ENCODE measurements at places on chromosomes 4 and X. TPM values are rescaled to one million over a fixed set of nuclear protein-coding genes. Genes with fewer than 3 reads are reported as not detected.

GRCh38 chr4:140256941-140257340 lies 103.0 kb upstream of the MAML3 start:
- no peaks in the 10 kb centered on the region for H3K36me3 ChIP-seq
- H3K4me1 ChIP-seq, result peaks cover 21% of the 10 kb centered on the region

- no peaks in the 10 kb centered on the region for H3K4me1 ChIP-seq
- no peak overlapping the region for H3K4me3 ChIP-seq
- H3K27ac ChIP-seq, result no peak overlapping the region
- H3K36me3 ChIP-seq, result no peaks in the 10 kb centered on the region
- no peaks in the 10 kb centered on the region for H3K27me3 ChIP-seq
These were observed 34.7 kb downstream of the RLIM start for GRCh38 chrX:74579597-74580198.

DNA sequence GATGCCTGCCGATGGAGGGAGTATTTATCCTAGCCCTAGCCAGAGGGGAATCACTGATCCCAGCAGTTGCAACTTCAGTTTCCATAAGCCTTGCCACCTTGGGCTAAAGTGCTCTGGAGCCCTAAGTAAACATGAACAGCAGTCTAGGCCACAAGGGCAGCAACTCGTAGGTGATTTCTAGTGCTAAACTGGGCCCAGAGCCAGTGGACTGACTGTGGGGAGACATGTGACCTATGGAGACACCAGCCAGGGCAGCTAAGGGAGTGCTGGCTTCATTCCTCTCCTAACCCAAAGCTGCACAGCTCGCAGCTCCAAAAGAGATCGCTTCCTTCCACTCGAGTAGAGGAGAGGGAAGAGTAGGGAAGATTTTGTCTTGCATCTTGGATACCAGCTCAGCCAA lies 120.8 kb upstream of the MAGEA10 start:
- no peak overlapping the region for H3K4me3 ChIP-seq
- no peaks in the 10 kb centered on the region for H3K27me3 ChIP-seq
- H3K36me3 ChIP-seq, result no peaks in the 10 kb centered on the region
- no peaks in the 10 kb centered on the region for H3K4me1 ChIP-seq
- no peak for DNase-seq

CDKL5 gene
- 9.1 TPM for total RNA-seq

DNA sequence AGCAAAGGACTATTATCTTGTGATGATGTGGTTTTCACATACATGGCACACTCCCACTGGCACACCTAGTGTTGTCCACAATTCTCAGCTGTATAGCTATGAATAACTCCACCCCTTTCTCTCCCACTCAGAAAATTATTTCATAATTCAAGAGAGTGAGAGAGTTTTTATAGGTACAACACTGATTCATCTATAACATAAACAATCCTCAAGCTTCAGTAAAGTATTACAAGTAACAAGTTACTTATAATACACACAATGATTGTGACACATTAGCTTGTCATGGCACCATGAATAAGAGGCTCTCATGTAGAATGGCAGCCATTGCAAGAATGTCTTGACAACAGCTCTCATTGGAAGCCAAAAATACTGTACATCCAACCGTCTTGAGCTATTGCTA lies 43.9 kb downstream of the RAB40A start:
- H3K36me3 ChIP-seq, result no peaks in the 10 kb centered on the region
- H3K27me3 ChIP-seq, result no peaks in the 10 kb centered on the region
- H3K27ac ChIP-seq, result no peak overlapping the region
- DNase-seq, result no peak
- H3K4me1 ChIP-seq, result no peaks in the 10 kb centered on the region

DNA sequence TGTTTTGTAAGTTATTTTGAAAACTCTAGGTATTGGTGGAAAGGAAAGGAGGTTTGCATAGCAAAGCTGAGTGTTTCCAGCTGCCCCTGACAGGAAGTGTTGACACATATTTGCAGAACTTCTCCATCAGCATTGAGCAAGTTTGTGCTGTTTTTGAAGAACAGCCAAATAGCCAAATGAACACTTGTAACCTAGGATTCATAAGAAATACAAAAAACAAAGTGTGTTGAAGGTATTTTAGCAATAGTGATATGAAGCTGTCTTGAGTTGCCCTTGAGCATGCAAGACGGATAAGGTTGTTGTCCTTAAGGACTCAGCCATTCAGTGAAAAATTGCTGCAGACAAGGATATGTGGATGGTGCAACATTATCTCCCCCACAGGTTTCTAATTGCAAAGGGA lies 68.3 kb upstream of the PGM2 start:
- DNase-seq, result no peak
- peaks cover 10% of the 10 kb centered on the region for H3K4me1 ChIP-seq
- H3K27me3 ChIP-seq, result no peaks in the 10 kb centered on the region
- H3K36me3 ChIP-seq, result no peaks in the 10 kb centered on the region
- no peak overlapping the region for H3K4me3 ChIP-seq

- no peak overlapping the region for H3K27ac ChIP-seq
- no peak overlapping the region for H3K4me3 ChIP-seq
- H3K27me3 ChIP-seq, result no peaks in the 10 kb centered on the region
- peaks cover 14% of the 10 kb centered on the region for H3K4me1 ChIP-seq
- no peaks in the 10 kb centered on the region for H3K36me3 ChIP-seq
These were observed 203.4 kb downstream of the MAML3 start for GRCh38 chr4:139950568-139950967.

ARSH gene
- not detected for total RNA-seq

DNA sequence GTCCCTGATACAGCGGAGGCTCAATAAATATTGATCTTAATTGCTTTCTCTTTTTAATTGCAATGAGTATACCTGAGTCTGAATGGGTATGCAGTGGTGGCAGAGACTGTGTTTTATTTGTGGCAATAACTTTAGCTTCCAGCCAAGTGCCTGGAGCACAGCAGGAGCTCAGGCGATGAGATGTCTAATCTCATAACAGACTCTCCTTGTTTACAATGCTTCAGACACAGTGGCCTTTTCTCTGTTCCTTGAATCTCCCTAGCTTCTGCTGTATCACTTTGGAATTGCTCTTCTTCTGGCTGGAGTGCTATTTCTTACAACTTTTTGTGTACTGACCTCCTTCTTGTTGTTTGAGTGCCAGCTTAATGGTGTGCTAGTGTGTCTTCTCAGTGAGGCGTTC lies 91.5 kb upstream of the UNC5C start:
- no peaks in the 10 kb centered on the region for H3K4me1 ChIP-seq
- DNase-seq, result no peak
- no peaks in the 10 kb centered on the region for H3K27me3 ChIP-seq
- no peaks in the 10 kb centered on the region for H3K36me3 ChIP-seq

KLHL4 gene
- 0.25 TPM for total RNA-seq

TNMD gene
- not detected for total RNA-seq

DNA sequence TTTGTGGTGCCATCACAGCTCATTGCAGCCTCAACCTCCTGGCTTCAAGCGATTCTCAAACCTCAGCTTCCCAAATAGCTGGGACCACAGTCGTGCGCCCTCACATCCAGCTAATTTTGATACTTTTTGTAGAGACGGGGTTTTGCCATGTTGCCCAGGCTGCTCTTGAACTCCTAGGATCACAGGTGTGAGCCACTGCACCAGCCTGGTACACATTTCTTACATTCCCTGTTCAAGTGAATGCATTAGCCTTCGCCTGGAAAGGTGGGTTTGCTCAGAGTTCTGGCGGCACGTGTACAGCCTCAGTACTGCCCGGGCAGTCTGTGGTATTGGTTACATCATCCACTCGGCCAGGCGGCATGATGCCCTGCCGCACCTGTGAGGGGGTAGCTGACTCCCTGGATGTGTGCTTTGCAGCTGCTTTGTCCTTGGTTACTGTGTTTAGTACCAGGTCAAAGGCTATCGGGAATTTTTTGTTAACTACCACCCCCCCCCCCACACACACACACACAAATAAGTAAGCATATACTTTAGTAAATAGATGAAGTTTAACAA lies 57.1 kb downstream of the TNIP2 start:
- H3K4me3 ChIP-seq, result no peak overlapping the region
- no peak for DNase-seq
- no peaks in the 10 kb centered on the region for H3K4me1 ChIP-seq
- H3K27me3 ChIP-seq, result no peaks in the 10 kb centered on the region
- no peak overlapping the region for H3K27ac ChIP-seq

DNA sequence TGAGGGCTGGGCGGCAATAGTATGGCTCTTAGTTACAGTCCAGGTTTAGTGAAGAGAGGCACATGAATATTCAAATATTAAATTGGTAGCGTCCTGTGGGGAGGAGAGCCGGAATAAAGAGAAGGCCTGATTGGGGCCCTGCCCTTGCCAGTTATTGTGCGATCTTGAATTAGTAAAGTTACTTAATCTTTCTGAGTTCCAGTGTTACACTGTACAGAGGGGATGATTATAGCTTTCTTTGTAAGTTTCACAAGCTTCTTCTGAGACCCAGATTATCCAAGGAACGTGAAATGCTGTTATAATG lies 1.2 kb downstream of the METAP1 start:
- no peaks in the 10 kb centered on the region for H3K27me3 ChIP-seq
- DNase-seq, result no peak
- H3K27ac ChIP-seq, result peak overlapping the region; percentile 93
- H3K4me3 ChIP-seq, result peak overlapping the region; percentile 99
- H3K4me1 ChIP-seq, result peaks cover 35% of the 10 kb centered on the region
- H3K36me3 ChIP-seq, result no peaks in the 10 kb centered on the region

FHIP1A gene
- total RNA-seq, result 20.4 TPM

SH3D19 gene
- 86.4 TPM for total RNA-seq

PIN4 gene
- total RNA-seq, result 12.0 TPM

DNA sequence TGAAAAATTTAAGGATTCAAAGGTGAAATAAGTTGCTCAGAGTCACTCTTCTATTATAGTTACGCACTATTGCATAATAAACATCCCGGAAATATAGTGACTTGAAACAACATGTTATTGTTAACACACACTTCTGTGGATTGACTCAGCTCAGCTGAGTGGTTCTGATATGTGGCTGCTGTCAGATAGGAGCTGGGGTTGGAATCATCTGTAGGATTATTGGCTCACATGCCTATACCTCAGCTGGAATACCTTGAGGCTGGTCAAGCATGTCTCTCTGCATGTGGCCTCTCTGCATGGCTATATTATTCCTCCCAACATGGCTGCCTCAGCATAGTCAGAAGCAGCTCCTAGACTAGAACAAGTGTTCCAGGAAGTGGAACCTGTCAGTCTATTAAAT lies 486.7 kb upstream of the MAGEB2 start:
- H3K27ac ChIP-seq, result no peak overlapping the region
- no peaks in the 10 kb centered on the region for H3K27me3 ChIP-seq
- no peak for DNase-seq
- no peak overlapping the region for H3K4me3 ChIP-seq
- H3K4me1 ChIP-seq, result no peaks in the 10 kb centered on the region

BTC gene
- 0.74 TPM for total RNA-seq

GRCh38 chr4:182683661-182684060 lies 233.5 kb downstream of the DCTD start:
- no peaks in the 10 kb centered on the region for H3K36me3 ChIP-seq
- no peak overlapping the region for H3K27ac ChIP-seq
- H3K27me3 ChIP-seq, result no peaks in the 10 kb centered on the region
- DNase-seq, result no peak
- H3K4me1 ChIP-seq, result no peaks in the 10 kb centered on the region
- no peak overlapping the region for H3K4me3 ChIP-seq

DNA sequence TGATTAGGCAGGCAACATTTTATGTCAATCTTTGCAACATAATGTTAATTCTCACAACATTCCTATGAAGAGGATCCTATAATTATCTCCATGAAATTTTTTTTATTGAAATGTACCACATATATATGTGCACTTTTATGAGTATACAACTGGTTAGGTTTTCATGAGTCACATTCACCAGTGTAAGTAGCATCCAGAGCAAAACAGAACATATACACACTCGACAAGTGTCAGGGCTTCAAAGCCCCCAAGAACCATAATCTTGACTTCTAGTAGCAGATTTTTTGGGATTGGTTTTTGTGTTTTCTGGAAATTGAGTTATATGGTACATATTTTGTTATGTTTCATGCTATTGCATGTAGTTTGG lies 62.4 kb downstream of the ARHGAP10 start:
- peaks cover 32% of the 10 kb centered on the region for H3K4me1 ChIP-seq
- no peak overlapping the region for H3K27ac ChIP-seq
- no peak overlapping the region for H3K4me3 ChIP-seq
- no peaks in the 10 kb centered on the region for H3K36me3 ChIP-seq
- DNase-seq, result no peak
- H3K27me3 ChIP-seq, result no peaks in the 10 kb centered on the region

DNA sequence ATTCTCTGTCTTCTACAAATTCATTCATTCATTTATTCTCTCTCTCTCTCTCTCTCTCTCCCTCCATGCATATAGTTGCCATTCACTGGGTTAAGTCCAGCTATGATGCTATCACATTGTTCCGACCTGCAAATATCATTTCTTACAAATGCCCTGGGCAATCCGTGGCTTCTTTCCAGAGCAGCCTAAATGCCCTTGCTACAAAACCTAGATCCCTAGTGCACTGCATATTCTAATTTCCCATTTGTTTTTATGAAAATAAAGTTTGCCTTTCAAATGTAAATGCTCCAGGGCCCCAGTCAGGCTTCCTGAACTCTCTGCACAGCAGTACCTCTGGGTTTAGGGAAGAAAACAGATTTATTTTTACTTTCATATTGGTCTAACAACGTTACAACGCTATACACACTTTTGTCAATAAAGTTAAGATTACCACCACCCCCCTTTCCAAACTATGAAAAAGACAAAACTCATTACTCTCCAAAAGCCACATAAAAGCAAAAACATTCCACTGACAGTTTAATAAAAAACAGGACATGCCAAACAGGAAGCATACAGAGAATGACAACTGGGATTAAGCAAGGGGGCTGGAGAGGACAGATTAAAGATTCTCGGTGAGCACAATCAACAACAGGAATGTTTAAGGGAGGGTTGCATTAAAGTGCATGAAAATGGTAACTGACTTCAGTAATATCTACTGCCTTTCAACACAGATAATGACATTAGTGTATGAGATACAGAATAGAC lies 104.3 kb downstream of the USP46 start:
- no peaks in the 10 kb centered on the region for H3K27me3 ChIP-seq
- H3K4me1 ChIP-seq, result peaks cover 6% of the 10 kb centered on the region
- H3K27ac ChIP-seq, result no peak overlapping the region
- no peaks in the 10 kb centered on the region for H3K36me3 ChIP-seq

PF4V1 gene
- total RNA-seq, result not detected

DNA sequence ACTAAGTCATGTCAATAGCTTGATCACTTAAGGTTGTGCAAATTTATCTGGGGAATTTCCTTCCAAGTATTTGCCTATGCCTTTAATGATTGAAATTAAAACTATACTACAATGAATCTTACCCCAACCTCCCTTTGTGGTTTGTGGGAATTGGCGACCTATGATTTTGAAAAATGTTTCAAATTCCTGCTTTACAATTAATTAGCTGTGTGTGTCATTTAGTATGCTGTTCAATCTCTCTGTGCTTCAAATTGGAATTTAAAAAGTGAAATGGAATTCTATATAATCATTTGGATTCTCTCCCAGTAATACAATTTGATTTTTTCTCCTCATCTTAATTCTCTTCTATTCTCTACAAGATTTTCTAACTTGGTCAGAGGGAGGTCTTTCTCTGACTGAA lies 2319.5 kb downstream of the ARAP2 start:
- no peak overlapping the region for H3K4me3 ChIP-seq
- no peaks in the 10 kb centered on the region for H3K4me1 ChIP-seq
- H3K36me3 ChIP-seq, result no peaks in the 10 kb centered on the region
- DNase-seq, result no peak
- H3K27ac ChIP-seq, result no peak overlapping the region

- H3K27ac ChIP-seq, result no peak overlapping the region
- H3K4me3 ChIP-seq, result no peak overlapping the region
- no peaks in the 10 kb centered on the region for H3K4me1 ChIP-seq
- no peaks in the 10 kb centered on the region for H3K36me3 ChIP-seq
- DNase-seq, result no peak
- H3K27me3 ChIP-seq, result no peaks in the 10 kb centered on the region
These were observed 1050.6 kb upstream of the GRIA3 start for GRCh38 chrX:122133478-122133877.

DYNLT3 gene
- 18.7 TPM for total RNA-seq

PROM1 gene
- not detected for total RNA-seq

- H3K27ac ChIP-seq, result no peak overlapping the region
- no peak for DNase-seq
- H3K4me1 ChIP-seq, result peaks cover 7% of the 10 kb centered on the region
- no peak overlapping the region for H3K4me3 ChIP-seq
These were observed 67.9 kb downstream of the CHRNA9 start for GRCh38 chr4:40403081-40403480.
